MCF 10A (cell line): ENCODE measurements at places on chromosomes 12 and 14. TPM values are rescaled to one million over a fixed set of nuclear protein-coding genes. Genes with fewer than 3 reads are reported as not detected.

- DNase-seq: no peak
Measured at GRCh38 chr14:104143521-104144452, 5.4 kb downstream of the KIF26A start.

- DNase-seq: peak; percentile 59
Measured at GRCh38 chr14:35821564-35822411, 4.3 kb upstream of the BRMS1L start.

DNA sequence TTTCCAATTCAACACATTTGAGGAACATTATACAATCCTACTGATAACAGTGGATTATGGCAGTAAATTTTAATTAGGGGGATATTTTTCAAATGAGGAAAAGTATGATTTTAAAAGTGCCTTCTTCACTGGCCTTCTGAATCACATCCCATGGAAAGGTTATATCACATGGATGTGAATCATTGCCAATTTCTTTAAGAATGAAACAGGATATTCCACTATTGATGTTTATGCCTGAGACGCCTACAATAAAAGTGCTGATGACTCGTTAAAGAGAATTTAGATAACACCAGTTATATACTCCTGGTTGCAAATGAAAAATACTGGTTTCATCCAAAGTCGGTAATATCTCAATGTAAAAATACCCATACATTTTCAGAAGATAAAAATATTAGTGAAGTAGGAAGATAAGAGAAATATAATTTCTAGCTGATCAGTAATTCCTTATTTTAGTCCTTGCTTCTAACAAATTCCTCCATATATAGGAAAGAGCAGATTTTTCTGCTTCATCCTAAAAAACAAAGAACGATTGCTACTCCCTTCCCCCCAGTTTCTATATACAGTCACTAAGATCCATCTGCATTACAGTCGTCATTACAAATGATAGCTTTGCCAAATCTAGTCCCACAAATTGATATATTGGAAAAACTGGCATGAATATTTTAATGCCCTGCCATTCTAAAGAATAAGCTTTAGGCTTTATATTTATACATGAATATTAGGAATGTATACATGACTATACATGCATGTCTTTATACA, 139.5 kb upstream of the SOX5 start:
- no peak for DNase-seq

DNA sequence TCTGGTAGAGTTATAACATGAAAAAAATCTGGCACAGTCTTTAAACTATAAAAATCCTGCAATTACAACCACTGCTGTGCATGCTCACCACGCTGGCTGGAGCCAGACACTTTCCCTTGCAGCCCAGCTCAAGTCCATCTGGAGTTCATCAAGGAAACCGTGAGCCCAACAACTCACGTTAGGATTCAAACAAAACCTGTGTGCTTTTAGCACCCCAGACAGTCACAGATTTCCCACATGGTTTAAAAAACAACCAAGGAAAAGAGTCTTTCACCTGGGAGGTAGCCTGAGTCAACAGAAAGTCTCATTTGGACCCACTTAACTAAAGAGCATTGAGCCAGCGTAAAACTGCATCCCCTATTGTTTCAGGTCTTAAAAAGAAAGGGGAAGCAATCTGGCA, 4.7 kb downstream of the LRIG3 start:
- peak; percentile 42 for DNase-seq

DNA sequence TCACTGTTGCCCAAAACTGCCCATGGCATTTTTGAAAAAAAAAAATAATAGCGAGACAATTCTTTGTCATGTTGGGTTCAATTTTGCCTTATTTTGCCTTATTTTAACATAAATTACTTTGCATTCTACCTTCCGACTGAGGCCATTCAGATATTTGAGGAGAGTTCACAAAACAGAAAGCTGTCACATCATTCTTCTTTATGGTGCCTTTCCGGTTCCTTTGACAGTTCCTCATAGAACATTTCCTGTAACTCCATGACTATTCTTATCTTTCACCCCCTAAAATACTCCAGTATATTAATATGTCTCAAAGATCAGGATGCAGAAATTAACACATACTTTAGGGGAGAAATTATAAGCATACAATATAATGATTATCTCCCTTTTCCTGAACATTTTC, 476.7 kb downstream of the NOVA1 start:
- no peak for DNase-seq

DNA sequence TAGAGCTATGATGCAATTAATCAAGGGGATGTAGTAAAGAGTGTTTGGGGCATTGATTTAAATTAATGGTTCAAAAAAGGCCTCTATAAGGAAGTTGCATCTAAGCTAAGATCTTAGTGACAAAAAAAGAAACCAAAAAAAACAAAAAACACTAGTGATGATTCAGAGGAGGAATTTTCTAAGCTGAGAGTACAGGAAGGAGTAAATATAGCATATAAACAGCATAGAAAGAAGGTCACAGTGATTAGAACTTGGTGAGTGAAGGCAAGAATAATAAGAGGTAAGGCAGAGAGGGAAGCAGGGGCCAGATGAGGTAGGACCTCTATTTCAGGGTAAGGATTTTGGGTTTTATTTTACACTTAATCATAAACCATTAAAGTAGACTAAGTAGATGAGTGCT, 48.0 kb upstream of the PDZRN4 start:
- DNase-seq: no peak

DNA sequence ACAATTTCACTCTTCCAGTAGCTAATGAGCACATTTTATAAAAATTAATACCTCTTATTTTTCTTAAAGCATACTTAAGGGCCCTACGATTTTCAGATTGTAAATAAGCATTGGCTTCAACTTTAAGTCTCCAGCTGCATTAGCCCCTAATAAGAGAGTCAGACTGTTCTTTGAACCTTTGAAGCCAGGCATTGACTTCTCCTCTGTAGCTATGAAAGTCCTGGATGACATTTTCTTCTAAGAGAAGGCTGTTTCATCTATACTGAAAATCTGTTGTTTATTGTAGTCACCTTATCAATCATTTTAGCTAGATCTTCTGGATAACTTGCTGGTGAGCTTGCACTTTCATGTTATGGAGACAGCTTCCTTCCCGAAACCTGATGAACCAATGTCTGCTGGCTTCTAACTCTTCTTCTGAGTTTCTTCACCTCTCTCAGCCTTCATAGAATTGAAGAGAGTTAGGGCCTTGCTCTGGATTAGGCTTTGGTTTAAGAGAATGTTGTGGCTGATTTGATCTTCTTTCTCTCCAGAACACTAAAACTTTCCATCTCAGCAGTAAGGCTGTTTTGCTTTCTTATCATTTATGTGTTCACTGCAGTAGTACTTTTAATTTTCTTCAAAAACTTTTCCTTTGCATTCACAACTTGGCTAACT, 377.1 kb upstream of the RGS6 start:
- DNase-seq: no peak

GRCh38 chr14:68361231-68361630, 431.6 kb downstream of the ZFP36L1 start:
- DNase-seq: peak; percentile 22

DNA sequence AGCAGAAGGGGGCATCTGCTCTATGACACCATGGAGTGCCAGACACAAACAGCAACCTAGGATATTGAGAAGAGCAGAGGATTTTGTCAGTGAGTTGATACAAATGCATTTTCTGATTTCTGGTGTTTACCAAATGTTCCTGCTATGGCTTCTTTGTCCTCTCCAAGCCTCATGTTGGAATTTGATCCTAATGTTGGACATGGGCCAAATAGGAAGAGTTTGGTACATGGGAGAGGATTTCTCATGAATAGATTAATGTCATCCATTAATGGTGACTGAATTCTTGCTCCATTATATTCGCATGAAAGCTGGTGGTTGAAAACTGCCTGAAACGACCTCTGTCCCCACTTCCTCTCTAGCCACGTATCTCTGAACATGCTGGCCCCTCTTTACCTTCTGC, 1002.2 kb upstream of the FLRT2 start:
- peak; percentile 9 for DNase-seq

- DNase-seq: no peak
Measured at GRCh38 chr14:61372379-61372778, 51.0 kb downstream of the PRKCH start.

- DNase-seq: no peak
Measured at GRCh38 chr12:30746190-30746589, 8.6 kb downstream of the CAPRIN2 start.

DNA sequence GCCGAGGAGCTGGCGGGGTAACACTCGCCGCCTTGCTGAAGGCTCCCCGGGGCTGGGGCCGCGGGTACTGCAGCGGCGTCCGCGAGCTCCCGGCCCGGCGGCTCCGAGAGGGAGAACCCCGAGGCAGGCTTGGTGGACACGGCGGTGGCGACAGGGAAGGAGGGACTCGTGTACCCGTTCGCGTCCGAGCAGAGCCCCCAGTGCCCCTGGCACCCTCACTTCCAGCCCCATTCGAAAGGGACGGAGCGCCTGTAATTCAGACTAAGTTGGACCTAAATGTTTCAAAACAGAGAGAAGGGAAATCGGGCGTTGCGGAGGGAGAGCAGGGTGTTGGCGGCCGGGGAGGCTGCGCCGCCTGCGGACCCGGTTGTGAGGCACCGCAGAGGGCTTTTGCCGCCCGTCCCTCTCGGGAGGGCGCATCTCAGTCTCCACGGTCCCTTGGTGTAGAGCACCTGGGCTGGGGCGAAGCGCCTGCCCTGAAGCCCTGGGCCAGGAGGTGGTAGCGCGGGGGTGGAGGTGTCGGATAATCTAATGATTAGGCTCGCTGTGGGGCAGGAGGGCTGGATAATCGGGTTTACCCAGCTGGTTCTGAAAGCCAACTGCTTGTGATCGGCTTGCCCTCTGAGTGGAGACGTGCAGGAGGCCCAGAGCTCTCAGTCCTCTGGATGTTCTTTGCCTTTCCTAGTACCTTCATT, 771 bp downstream of the DAAM1 start:
- DNase-seq: peak; percentile 23

DNA sequence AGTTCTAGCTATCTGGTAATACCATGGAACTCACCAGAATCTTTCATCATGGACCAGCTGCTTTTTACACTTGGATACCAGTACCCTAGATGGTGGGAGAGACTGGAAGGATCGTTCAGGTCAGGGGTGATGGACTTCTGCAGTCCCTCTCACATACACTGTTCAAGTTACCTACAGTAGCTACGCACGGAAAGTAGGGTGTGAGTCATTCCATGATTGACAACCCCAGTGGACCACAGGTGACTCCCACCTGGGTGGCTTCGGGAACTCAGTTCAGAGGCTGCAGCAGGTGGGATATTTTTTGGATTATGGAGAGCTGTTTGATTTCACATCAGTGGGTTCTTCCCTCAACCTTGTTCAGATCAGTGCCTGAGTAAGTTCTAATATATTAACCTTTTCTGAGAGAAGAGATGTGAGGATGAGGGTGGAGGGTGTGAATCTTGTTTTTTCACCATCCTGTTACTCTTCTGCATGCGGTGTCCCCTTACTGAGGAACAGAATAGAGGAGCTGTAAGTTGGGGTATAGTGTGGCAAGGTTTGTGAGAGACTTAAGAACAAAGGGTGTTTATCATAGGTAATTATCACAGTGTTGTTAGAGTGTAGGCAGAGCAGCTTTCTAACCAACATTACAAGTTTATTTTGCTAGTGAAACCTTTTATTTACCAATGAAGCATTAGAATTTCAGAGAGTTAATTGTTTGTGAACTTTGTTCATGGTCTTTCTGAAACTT, 39.6 kb downstream of the PRKCH start:
- no peak for DNase-seq

DNA sequence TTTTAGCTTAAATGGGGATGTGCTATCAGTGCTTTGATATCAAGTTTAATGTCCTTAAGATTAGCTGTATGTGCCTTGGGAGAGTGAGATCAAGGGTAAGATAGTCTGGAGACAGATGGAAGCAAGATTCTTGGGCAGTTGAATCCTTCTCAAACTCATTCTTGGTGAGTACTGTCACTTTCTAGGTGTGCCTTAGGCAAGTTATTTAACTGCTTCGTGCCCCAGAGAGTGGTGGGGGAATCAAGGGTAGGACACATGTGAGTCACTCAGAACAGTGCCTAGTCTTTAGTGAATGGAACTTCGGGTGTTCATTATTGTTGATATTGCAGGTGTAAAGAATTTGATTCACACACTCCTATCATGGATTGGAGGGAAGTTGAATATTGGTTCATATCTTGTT, 803.7 kb downstream of the DIO2 start:
- DNase-seq: no peak

GRCh38 chr12:109147954-109148353, 31.6 kb downstream of the ACACB start:
- DNase-seq: no peak

GRCh38 chr12:132866251-132866828, 21.1 kb downstream of the CHFR start:
- peak; percentile 33 for DNase-seq

- peak; percentile 93 for DNase-seq
Measured at GRCh38 chr12:98516111-98516873, 902 bp downstream of the TMPO start.

DNA sequence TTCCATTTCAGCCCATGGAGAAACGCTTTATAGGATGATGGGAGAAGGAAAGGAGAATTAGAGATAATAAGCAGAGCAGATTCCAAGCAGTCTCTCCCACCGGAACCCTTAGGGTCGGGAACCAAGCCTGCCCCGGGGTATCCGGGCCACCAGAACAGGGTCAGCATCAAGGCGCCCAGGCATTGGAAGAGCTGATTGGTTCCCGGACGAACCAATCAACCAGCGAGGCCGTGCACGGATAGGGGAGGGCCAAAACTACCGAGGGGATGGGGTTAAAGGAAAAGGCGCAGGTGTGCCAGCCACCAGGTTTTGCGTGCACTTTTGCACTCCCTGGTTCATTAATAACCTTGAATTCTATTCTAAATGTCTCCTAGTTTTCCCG, 1.7 kb downstream of the PPM1H start:
- DNase-seq: no peak

DNA sequence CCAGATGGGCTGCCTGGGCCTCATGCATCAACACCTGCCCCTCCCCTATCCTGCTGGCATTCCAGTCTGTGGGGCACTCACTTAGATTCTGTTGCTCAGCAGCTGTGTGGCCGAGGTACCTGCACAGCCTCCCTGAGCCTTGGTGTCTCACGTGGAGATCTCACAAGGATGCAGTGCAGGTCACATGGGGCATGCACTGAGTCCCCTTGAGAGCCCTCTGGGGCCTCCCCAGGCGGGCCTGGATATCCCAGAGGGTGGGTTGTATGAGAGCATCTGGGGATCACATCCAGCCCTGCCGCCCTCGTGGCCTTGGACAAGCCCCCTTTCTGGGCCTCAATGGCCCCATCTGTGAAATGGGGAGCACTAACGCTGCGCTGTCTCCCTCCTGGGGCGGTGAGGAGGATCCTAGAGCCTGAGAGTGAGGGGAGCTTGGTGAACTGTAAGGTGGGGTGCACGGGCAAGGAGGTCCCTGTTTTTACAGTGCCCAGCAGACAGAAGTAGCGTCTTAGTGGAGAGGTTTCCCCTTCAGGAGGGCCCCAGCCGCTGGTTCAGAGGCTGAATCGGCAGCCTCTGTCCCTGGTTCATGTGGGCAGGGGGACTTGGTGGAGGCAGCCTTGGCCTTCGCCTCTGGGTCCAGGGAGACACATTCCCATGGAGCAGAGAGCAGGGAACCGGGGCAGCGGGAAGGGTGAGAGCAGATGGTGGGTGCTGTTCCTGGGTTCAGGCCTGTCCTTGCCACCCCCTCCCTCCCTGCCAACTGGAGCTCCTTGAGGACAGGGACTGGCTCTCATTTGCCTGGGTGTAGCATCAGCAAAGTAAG, 791 bp upstream of the SLC25A47 start:
- no peak for DNase-seq

The JDP2 gene
- total RNA-seq: 38.9 and 45.3 TPM in 2 replicates

The FSCB gene
- not detected in 2 replicates for total RNA-seq

The CABP1 gene
- total RNA-seq: not detected in 2 replicates

The NRIP2 gene
- not detected in 2 replicates for total RNA-seq

The PLEKHG7 gene
- not detected in 2 replicates for total RNA-seq

The C14orf180 gene
- total RNA-seq: not detected in 2 replicates

The TSHR gene
- not detected in 2 replicates for total RNA-seq
